Calu3 (cell line): ENCODE measurements at places on chromosomes 4 and X. TPM values are rescaled to one million over a fixed set of nuclear protein-coding genes. Genes with fewer than 3 reads are reported as not detected.

CDS1 gene
- total RNA-seq, result 18.8 and 22.4 TPM in 2 replicates

NRK gene
- total RNA-seq, result not detected in 2 replicates

FHL1 gene
- 0.54 and 0.73 TPM in 2 replicates for total RNA-seq

USP51 gene
- total RNA-seq, result 1.2 and 1.5 TPM in 2 replicates

- no peaks in the 10 kb centered on the region for H3K27me3 ChIP-seq
- no peak overlapping the region for H3K27ac ChIP-seq
- no peak for DNase-seq
- H3K4me1 ChIP-seq, result no peaks in the 10 kb centered on the region
- H3K4me3 ChIP-seq, result no peak overlapping the region
Observed at GRCh38 chrX:926991-927390, 285.5 kb downstream of the CRLF2 start.

- no peaks in the 10 kb centered on the region for H3K27me3 ChIP-seq
- no peaks in the 10 kb centered on the region for H3K4me1 ChIP-seq
- H3K4me3 ChIP-seq, result no peak overlapping the region
- H3K27ac ChIP-seq, result no peak overlapping the region
- no peak for DNase-seq
Observed at GRCh38 chrX:111465669-111466068, 45.8 kb upstream of the SERTM2 start.

- H3K4me3 ChIP-seq, result peak overlapping the region; percentile 74
- H3K27ac ChIP-seq, result peak overlapping the region; percentile 93
- DNase-seq, result peak; percentile 60
- H3K4me1 ChIP-seq, result peaks cover 33% of the 10 kb centered on the region
- H3K27me3 ChIP-seq, result no peaks in the 10 kb centered on the region
Observed at GRCh38 chr4:183408796-183409195, 35.6 kb upstream of the CDKN2AIP start.

GRCh38 chr4:1654216-1654955, 29.7 kb downstream of the FAM53A start:
- H3K27me3 ChIP-seq, result no peaks in the 10 kb centered on the region
- DNase-seq, result no peak
- H3K4me1 ChIP-seq, result no peaks in the 10 kb centered on the region
- H3K4me3 ChIP-seq, result no peak overlapping the region

GRCh38 chrX:79719568-79720231, 294.9 kb upstream of the TBX22 start:
- DNase-seq, result no peak
- H3K27me3 ChIP-seq, result no peaks in the 10 kb centered on the region

GRCh38 chr4:130183766-130184165, 1087.8 kb downstream of the C4orf33 start:
- H3K27me3 ChIP-seq, result no peaks in the 10 kb centered on the region
- H3K4me3 ChIP-seq, result no peak overlapping the region

- no peak overlapping the region for H3K27ac ChIP-seq
- no peak overlapping the region for H3K4me3 ChIP-seq
- no peak for DNase-seq
- peaks cover 12% of the 10 kb centered on the region for H3K4me1 ChIP-seq
Observed at GRCh38 chr4:55437356-55437796, 41.6 kb downstream of the TMEM165 start.

DNA sequence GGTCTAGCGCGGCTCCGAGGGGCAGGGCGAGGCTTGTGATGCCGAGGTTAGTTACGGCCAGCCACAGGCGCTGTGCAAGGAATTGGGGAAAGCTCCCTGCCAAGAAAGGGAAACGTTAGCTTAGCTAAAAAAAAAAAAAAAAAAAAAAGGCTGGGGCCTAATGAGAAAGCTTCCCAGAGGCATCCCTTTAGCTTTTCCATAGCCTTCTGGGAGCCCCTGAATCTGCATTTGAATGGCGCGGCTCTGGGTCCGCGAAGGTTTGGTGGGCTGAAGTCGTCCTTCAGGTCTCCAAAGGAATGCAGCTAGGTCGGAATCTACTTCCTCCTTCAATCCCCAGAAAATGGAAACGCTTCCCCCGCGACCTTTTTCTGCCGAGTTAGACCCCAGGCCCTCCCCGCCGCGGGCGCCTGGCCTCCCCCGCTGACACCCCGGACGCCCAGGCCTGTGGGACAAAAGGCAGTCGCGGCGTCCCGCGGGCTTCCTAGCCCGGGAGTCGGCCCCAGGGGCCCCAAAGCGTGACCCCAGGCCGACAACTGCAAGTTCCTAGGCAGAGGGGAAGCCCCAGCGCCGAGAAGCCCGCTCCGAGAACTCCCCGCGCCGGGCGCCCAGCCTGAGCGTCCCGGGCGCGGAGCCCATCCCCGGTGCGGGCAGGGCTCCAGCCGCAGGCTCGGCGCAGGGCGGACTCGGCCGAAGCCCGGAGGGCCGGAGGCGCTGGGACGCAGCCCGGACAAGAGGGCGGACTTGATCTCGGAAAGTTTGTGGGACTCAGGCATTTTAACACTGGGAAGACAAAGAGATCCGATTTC, 605 bp upstream of the FAT1 start:
- DNase-seq, result no peak
- no peaks in the 10 kb centered on the region for H3K27me3 ChIP-seq
- peaks cover 70% of the 10 kb centered on the region for H3K36me3 ChIP-seq
- H3K4me1 ChIP-seq, result peaks cover 14% of the 10 kb centered on the region
- peak overlapping the region; percentile 75 for H3K27ac ChIP-seq
- H3K4me3 ChIP-seq, result peak overlapping the region; percentile 83
